ENCODE measurements at places on chromosomes 1 and 21.

DNA sequence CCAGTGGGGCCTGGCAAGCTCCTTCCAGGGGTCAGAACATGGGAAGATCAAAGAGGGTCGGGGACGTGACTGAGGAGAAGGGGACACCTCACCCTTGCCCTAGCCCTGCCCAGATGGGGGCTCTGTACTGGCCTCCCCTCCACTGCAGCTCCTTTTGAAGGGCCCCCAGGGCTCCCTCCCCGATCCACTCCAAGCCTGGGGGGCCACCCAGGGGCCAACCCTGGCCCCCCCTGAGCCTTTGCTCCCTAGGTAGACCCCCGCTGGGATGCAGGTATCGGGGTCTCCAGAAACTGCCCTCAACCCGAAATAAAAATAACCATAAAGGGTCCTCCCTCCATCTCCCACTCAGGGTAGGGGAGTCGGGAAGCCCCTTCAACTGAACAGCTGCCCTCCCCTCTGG lies 37.4 kb upstream of the FAM131C start:
- DNase-seq: no peak

GRCh38 chr1:98975113-98975512 lies 29.5 kb downstream of the PLPPR5 start:
- DNase-seq: no peak

DNA sequence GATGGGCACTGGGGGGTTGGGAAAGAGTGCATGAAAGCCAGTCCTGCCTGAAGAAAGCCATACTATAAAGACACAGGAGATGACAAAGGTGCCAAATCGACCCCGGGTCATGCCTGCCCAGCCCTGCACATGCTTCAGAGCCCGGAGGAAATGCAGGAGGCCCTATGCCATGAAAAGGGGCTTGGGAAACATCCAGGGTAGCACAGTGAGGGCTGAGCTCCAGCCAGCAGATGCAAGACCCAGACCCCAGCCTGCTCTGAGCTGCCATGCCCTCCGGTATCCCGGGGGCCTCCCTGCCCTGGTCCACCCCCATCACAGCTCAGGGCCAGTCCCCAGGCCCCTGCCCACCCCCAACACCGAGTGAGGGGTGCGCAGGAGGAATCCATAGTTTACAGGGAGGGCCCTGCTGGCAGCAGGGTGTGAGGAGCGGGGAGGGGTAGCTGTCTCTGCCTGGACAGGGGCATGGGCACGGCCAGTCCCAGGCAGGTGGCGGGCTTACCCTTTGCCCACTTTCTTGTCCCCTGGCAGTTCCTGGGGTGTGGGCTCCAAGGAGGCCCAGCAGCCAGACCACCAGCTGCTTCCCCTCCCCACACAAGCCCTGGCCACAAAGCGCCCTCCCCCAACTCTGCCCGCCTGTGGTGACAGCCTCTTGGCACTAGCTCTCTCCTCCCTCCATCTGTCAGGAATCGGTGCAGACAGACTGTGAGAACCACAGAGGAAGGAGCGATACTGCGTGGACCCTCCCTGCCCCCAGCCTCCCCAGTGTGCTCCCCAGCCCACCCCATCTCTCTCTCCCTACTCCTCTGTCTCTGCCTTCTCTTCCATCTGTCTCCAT lies 16.8 kb downstream of the LRP8 start:
- DNase-seq: no peak

DNA sequence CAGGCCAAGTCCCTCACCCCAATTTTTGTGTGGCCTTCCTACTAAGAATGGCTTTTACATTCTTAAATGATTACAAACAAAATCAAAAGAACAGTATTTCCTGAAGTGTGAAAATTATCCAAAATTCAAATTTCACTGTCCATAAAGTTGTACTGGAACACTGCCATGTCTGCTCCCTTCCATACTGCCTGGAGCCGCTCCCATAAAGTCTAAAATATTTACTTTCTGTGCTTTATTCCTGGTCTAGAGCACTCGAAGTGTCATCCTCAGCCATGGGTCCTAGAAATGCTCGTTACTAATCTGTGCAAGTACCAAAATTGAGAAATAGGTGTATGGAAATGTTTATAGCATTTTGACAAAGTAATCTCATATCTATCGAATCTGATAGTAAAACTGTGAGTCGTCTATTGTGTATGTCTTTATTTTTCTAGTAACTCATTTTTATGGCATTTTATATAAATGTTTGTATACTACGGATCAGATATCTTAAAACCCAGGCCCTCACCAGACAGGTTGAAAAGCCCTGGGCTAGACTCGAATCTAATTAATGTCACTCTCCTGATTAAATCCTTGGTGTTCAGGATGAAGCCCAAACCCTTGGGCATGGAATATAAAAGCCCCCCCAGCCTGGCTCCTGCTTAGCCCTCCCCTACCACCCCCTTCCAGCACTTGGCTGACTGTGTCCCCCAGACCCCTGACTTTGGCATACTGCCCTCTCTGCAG lies 4.9 kb downstream of the LBR start:
- no peak for DNase-seq

DNA sequence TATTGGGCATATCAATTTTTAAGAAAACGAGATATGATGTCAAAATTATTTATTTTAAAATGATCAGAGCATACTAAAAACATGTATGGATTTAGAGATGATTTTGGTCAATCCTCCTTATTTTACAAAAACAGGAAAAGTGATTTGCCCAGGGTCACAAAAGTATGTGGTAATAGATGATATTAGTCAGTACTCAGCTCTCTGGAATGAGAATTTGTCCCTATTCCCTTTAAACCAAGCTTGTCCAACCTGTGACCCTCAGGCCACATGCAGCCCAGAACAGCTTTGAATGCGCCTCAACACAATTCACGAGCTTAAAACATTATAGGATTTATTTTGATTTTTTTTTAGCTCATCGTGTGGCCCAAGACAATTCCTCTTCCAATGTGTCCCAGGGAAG lies 104.7 kb downstream of the AKT3 start:
- no peak for DNase-seq

- DNase-seq: no peak
These were observed 116.0 kb downstream of the LMX1A start for GRCh38 chr1:165240492-165240891.

- DNase-seq: no peak
These were observed 2.4 kb downstream of the PAQR7 start for GRCh38 chr1:25873120-25873519.

- no peak for DNase-seq
These were observed 35.0 kb upstream of the PRKACB start for GRCh38 chr1:84108900-84109578.

DNA sequence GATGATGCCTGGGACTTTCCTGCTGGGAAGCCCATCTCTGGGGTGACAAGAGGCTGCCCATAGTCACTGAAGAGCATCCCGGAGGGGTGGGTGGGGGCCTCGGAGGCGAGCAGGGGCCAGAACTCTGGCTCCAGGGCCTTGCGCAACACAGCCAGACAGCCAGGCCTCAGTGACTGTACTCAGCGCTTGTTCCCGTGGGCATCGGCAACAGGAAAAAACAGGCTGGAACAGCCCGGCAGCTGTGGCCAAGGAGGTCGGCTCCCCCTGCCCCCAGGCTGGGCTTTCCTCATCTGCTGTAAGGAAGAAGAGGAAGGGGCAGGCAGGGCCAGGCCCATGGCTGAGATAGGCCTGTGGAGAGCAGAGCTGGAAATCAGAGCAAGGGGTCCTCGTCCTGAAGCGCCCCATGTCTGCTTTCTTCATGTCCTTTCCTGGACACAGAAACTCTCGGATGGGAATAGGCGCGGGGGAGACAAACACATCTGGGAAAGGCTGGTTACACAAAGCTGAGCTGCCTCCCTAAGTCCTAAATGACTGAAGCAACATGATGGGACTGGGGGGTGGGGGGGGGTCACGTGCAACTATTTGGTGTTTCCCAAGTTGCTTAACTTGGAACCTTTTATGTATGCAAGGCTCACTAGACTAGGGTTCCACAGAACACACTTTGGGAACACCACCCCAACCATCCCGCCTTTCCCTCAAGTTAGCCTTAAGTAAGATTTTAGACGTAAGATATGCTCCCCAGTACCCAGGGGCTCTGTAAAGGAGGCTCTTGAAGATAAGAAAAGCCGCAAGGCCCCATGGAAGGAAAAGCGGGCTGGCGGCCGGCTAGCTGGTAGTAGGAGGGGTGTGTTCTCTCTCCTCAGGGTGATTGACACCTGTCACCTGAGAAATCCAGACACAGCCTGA lies 30.7 kb downstream of the HSPG2 start:
- no peak for DNase-seq

GRCh38 chr1:44283524-44284173 lies 70.4 kb downstream of the DMAP1 start:
- peak; percentile 19 for DNase-seq

GRCh38 chr1:235911876-235912275 lies 45.2 kb upstream of the LYST start:
- DNase-seq: no peak

DNA sequence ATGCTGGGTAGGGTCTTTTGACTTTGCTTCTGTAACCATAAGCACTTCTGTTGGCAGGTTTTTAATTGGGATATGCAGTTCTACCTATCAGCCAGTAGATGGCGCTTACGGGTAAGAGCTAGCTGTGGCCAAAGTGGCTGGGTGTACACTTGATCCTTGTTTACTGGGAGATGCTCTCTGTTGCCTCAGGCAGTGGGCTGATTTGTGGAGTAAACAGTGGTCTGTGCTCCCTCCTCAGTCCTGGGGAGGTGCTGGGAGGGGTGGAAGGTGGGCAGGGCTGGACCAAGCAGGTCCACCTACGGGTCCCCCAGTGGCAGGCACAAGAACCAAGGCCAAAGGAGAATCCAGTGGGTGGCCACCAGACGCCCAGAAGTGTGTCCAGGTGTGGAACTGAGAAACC lies 43.4 kb downstream of the RALGPS2 start:
- no peak for DNase-seq

DNA sequence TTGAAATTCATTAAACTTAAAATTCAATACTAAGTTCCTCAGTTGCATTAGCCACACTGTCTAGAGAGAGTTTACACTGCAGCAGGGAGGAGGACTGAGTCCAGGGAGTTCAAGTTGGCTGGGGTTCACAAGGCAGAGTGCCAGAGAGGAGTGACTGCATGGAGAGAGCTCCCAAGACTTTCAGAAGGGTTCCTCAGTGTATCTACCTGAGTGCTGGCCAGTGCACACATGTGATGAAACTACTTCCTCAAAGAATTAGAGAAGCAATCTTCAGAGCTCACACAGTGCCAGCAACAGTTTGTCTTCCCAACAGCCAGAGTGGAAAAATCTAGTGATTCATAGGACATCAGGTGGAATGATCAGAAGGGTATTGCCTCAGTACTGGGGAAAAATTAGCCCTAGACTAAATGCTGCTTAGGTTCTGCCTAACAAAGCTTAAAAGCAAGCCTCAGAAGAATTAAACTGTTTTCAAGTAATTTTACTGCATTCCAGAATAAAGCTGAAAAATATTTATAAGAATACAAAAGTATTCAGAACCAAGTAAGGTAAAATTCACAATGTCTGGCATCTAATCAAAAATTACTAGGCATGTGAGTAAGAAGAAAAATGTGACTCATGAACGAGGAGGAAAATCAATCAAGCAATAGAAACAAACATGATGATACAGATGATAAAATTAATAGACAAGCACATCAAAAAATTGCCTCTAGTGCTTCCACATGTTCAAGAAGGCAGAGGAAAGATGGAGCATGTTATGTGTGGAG lies 10.4 kb upstream of the WNT3A start:
- DNase-seq: no peak

DNA sequence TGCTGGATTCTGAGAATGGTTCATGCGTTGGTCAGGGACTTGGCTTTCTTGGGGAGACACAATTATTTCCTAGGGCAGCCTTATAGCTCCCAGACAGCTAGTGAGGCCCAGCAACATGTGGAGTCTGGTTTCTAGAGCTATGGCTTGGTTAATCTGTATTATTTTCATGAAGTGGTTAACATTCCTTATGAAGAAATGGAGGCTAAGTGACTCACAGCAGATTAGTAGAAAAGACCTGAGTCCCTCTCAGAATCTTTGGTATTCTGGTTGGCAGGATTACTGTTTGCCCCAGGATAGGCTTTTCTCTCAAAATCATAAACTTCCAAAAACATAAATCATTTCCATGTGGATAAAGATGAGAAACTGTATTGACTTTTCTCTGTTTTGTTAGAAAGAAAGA lies 42.3 kb downstream of the DUSP10 start:
- DNase-seq: no peak

GRCh38 chr1:86114816-86115400 lies 41.7 kb downstream of the COL24A1 start:
- no peak for DNase-seq

DNA sequence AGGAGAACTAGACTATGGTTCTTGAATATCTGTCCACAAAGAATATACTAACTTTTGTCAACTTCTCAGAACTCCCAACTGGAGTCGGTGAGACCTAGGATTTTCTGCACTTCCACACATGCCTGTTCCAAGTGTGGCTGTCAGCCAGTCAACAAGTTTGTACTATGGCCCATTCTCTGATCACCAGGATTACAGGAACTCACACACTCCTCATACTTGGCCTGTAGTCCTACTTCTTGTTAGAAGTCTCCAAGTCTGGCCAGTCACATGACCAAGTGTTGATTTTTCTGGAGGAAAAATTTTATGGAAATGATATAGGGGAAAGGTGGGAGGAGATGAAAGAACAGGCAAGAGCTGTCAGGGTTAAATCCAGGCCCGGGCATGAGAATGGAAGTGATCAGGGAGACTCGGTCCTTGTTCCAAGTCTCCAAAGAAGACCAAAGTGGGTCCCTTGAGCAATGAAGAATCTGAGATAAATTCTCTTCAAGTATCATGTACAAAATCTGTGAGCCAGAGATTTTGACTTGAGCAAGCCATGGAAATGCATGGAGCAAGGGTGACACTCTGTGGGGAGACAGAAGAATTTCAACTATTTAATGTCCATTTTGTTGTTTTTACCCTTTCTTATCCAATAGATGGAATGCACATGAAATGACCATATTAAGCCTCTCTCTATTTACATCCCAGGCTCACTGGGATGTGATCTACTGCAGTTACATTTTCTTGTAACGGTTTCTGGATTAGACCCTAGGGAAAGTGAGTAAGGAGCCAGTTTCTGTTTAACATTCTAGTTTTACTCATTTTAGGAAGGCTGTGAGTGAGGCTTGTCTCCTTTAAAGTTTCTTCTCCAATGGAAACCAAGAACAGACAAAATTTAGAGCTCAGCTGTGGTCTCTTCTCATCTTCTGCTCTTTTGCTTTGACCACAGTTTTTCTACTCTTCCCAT lies 320.9 kb downstream of the ASTN1 start:
- no peak for DNase-seq

DNA sequence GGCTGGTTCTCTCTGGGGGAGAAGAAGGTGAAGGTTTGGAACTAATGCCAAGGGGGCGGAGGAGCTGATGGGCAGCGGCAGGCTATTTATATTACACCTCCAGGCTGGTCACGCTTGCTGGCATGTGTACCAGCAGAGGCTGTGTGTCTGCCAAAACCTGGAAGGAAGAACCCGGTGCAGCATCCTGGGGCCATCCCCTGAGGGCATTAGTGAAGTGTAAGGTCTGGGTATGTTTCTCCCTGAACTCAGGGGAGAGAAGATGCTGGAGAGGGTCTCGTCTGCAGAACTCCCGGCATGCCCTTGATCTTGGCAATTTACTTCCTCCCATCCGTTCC lies 5.3 kb downstream of the DISP3 start:
- no peak for DNase-seq

GRCh38 chr21:39204134-39204533 lies 20.9 kb upstream of the PSMG1 start:
- no peak for DNase-seq

- DNase-seq: no peak
These were observed 88.7 kb downstream of the WDR4 start for GRCh38 chr21:42790520-42791065.

- no peak for DNase-seq
These were observed 12.4 kb downstream of the MPZ start for GRCh38 chr1:161297415-161297814.

GRCh38 chr1:6872573-6873261 lies 87.5 kb downstream of the CAMTA1 start:
- DNase-seq: no peak

- DNase-seq: no peak
These were observed 131.2 kb upstream of the FAM78B start for GRCh38 chr1:166297993-166298392.

Measured in NCI-H1930 (cell line).